ENCODE measurements at places on chromosomes 5 and 9.

- DNase-seq: peak; percentile 33
These were observed 532.2 kb upstream of the WWC1 start for GRCh38 chr5:167759057-167759821.

- DNase-seq: no peak
These were observed 7.0 kb upstream of the UGT3A2 start for GRCh38 chr5:36073595-36074216.

- DNase-seq: no peak
These were observed 51.2 kb upstream of the ZNF366 start for GRCh38 chr5:72558383-72558782.

DNA sequence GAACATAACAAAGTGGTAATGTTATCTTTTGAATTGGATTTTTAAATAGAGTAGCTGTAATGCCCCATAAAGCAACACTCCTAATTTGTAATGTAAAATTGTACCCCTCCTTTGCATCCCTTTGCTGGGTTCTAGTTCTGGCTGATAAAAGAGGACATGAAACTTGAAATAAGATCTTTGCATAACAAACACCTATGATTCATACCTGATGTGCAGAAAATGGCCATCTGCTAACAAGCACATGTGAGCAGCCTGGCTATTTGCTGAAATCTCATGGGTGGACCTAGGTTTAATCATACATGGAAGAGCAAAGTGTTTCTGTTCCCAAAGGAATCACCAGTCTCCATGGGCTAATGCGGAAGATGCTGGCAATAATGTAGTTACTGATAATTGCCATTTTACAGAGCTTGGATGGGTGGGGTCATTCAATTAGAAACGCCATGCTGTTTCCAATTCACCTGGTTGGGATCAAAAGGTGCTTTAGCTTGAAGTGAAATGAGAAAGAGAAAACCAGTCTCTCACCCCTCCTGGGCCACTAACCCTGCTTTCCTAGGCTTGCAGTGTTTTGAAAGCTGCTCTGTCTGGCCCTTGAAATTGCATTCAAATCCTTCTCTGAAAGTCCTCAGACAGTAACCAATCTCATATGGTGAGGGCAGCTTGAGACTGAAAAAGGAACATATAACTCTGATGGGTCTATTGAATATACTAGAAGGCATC is 585.1 kb downstream of the TLE4 start:
- DNase-seq: no peak

- DNase-seq: peak; percentile 65
These were observed 7.2 kb upstream of the ARRDC3 start for GRCh38 chr5:91390268-91390667.

DNA sequence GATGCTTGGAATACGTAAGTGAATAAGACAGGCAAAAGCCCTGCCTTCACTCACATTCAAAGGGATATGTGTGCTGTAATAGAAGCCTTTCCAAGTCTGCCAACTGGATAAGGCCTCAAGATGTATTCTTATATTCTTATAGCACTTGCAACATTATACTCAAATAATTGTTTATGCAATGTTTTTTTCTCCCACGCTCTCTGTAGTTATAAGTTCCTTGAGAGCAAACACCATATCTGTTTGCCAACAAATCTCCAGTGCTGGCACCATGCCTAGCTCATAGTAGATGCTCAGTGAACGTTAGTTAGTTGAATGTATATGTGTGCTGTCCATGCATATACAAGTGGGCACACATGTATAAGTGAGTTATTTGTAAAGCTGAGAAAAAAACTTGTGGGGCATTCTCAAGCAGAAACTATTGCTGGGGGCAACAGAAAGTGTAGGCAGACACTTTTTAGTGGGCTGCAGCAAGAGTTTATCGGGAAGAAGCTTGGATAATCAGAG is 125.1 kb downstream of the RPS23 start:
- DNase-seq: no peak

DNA sequence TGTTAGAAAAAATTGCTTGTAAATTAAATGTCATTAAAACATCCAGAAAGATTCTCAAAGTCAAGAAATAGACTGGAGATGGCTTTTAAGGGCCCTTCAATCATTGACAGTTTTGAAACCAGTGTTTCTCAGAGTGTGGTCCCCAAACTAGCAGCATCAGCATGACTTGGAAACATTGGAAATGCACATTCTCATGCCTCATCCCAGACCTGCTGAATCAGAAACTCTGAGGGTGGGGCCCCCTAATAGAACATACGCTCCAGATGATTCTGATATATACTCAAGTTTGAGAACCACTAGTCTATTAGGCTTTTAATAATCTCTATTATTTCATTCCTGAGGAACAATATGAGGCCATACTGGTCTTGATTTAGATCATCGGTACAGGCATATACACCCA is 181.6 kb downstream of the SMARCA2 start:
- no peak for DNase-seq

GRCh38 chr5:38905516-38905915 is 59.7 kb downstream of the OSMR start:
- no peak for DNase-seq

DNA sequence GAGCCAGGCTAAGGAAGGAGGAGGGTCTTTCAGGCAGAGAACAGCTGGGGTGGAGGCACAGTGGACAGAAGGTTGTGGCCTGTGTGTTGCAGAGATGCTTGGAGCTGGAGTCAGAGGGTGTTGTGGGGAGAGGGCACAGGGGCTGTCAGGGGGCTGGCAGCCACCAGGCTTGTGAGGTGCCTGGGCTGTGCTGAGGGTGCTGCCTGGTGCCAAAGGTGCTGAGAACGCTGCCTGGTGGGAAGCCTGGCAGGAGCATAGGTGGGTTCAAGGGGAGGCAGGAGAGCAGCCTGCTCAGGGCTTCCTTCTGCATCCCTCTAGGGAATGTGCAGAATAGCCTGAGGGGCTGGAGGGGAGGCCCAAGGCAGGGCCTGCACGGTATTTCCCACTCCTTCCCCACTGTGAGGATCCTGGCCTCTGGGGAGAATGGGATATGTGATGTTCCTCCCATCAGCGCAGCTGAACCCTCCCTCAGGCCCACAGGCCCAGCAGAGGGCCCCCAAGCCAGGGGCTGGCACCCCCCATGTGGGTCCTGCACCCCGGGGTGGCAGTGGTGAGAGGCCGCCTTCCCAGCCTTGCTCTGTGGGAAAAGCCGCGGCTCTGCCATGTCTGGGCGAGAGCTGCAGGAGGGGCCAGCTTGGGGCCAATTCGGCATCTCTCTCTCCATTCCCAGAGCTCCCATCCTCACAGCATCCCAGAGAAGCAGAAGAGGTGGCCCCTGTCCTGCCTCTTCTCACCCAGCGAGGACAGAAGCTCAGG is 76.3 kb downstream of the CACNA1B start:
- no peak for DNase-seq

DNA sequence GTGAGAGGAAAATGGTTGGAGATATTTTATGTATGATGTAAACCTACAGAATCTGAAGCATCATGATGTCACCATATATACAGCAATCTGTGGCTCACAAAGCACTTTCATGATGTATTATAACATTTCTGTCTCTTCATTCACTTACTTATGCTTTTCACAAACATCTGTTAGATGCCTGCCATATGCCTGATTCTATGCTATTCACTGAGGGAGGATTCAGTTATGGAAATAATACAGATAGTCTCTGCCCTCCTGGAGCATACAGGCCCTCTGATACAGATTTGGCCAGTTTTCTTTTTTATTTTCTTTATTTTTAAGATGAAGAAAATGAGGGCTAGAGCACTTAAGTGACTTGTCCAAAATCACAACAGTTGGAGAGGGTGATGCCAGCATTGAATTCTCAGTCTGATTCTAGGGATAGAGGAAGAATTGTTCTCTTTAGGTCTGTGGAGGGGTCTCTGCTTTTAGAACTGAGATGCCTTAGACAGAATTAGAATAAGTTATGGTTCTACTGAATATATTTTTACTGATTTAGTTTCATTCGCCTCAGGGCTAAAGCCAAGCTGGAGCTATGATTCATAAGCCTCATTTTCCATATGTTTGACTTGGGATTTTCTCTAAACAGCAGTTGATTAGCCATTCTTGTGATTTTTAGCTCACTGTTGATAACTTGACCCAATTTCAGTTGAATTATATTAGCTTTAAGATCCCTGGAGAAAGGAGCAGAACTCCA is 636.4 kb downstream of the PRELID2 start:
- DNase-seq: no peak

GRCh38 chr9:106970219-106970975 is 107.4 kb downstream of the ZNF462 start:
- no peak for DNase-seq

DNA sequence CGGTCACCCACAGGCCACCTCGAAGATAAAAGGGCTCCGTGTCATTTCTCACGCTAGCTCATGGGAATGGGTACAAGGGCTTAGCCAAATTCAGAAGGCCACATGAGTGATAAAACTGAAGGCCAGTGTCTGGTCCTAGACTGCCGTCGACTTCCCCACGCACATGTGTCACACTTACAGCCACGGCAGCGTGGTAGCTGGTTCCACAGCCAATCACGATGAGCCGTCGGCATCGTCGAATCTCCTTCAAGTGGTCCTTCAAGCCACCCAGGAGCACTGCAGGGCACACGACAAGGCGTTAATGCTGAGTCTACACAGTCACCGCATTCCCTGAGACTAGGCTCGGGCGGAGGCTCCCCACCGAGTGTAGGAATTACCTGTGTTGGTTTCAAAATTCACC is 24.7 kb upstream of the MAPK9 start:
- DNase-seq: no peak
